ENCODE measurements at places on chromosomes 16 and 17.
A peak's percentile ranks its signal among the peaks of the same experiment; 100 is the strongest.

DNA sequence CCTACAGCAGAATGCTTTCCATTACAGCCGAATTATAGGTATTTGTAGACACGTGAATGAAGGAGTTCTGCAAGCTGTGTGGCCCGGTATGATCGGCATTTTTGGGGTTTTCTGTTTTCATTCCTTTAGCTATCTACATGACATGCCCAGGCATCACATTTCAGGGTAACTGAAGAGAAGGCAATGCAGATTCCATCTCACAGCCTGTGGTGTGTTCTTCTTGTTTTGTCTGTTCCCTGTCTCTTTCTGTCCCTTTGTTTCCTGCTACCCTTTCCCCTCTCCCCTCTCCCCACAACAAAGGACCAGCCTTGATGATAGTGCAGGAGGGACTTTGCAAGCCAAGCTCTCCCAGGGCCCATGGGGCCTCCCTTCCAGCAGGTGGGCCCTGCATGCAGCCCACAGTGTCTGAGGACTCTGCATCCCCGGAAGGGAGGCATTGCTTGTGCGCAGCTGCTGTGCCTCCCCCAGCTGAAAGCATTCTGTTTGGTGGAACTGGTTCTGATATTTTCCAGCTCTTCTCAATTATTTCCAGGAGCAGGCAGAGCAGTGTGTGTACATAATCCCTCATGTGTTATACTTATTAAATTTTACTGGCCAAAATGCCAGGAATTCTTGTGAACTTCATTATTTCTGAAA lies 207.4 kb downstream of the RPTOR start:
- no peak for DNase-seq

DNA sequence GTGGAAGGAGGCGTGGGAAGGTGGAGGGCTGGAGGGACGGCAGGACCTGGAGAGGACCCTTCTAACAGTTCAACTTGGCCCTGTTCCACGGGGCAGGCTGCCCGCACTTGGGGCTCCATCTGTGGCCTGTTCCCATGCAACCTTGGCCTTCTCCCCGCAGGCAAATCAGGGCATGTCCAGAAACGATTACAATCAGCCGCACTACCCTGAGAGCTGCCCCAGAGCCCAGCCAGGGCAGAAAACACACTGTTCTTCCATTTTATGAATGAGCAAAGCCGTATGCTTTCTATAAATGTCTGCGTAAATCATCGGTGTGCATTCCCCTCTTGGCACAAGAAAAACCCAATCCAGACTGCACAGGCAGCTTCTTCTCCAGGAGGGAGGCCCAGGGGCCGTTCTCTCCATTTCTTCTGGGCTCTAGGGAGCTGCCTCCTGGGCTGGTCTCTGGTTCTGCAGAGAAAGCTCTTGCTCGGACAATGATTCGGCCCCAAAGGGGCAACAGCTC lies 228.7 kb downstream of the SOX9 start:
- DNase-seq, result no peak

- no peak for DNase-seq
Observed at GRCh38 chr17:4955091-4955490, 4.2 kb downstream of the ENO3 start.

DNA sequence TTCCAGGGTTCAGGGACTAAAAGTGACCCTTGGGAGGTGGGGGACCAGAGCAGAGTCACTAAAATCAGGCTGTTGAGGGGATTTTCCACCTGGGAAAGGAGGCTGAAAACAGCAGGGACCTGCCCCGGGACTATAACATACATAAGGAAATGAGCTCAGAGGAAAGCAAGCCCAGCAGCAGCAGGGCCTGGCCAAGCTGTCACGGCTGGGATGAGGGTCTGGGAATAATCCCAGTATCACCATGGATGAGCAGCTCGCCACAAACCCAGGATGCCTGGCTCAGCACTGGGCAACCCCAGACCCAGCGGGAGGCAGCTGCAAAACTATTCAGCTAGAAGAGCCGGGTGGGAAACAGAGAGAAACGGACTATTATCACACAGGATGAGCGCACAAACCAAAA lies 72.4 kb downstream of the RPH3AL start:
- no peak for DNase-seq

- no peak for DNase-seq
Observed at GRCh38 chr17:74872313-74873036, at the start of gene FDXR. Gene FDXR (minus strand): TSS chr17:74872994. CDS start chr17:74872944, 50 bp downstream.

DNA sequence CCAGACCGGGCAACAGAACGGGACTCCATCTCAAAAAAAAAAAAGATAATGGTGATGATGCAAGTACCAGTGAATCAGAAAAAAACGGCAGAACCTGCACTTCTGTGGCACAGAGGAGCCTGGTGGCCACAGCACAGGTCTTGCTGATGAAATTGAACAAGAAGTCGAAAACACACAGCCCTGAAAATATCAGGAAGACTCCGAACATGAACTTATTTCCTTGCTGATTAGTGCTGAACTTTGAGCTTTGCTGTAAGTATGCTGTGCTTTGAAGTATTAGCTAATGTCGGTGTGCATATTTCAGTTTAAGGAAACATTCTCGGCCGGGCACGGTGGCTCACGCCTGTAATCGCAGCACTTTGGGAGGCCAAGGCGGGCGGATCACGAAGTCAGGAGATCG lies 10.9 kb upstream of the MYO15B start:
- no peak for DNase-seq

DNA sequence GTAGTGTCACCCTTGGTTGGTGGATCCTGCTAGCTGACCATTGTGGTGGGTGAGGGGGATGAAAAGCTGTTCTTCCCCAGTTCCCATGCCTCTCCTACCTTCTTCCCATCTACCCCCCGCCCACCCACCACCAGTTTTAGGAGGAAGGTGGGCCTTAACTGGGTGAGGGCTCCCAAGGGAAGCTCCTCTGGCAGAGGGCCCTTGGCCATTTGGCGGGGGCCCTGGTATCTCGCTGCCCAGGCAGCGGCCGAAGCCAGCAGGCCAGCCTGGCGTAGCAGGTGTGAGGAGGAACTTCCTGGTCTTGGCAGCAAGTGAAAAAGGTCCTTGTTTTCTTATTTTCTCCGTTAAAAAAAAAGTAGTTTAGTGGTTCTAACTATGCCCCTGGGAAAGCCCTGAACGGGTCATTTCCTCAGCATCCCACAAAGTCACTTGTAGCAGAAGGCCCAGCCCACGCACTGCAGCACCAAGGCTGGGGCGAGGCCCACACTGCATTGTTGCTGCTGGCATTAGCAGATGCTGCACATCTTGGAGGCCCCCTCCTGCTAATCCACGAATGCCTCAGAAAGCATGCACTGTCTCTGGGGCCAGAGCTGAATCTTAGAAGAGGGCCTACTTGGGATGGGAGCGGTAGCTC lies 72.5 kb downstream of the MPRIP start:
- DNase-seq, result no peak

- DNase-seq, result no peak
Observed at GRCh38 chr16:66474750-66475199, 47.7 kb downstream of the BEAN1 start.

GRCh38 chr16:69131167-69131838 lies 1.1 kb downstream of the CHTF8 start:
- DNase-seq, result no peak

DNA sequence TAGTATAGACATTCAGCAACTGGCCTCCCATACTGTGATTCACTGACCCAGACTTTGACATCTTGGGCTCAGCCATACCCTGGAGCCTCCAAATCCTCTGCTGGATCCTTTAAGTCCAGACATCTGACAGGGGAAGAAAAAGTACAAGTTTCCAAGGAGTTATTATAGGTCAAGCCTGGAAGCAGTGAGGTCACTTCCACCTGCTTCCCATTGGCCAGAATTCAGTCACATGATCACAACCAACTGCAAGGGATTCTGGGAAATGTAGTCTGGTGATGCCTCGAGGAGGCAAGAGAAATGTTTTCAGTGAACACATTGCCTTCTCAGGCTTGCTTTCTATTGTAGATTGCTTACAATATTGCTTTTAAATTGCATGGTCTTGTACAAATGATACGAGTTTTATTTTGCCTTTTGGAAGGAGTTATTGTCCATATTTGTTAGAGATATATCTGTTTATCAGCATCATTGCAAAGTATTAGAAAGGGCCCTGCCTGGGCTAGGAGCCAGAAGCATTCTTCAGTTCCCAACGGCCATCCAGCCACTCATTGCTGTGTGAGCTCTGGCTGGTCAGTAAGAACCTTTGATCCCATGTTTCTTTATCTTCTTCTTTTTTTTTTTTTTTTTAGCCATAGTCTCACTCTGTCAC lies 696.9 kb downstream of the WWOX start:
- DNase-seq, result no peak

DNA sequence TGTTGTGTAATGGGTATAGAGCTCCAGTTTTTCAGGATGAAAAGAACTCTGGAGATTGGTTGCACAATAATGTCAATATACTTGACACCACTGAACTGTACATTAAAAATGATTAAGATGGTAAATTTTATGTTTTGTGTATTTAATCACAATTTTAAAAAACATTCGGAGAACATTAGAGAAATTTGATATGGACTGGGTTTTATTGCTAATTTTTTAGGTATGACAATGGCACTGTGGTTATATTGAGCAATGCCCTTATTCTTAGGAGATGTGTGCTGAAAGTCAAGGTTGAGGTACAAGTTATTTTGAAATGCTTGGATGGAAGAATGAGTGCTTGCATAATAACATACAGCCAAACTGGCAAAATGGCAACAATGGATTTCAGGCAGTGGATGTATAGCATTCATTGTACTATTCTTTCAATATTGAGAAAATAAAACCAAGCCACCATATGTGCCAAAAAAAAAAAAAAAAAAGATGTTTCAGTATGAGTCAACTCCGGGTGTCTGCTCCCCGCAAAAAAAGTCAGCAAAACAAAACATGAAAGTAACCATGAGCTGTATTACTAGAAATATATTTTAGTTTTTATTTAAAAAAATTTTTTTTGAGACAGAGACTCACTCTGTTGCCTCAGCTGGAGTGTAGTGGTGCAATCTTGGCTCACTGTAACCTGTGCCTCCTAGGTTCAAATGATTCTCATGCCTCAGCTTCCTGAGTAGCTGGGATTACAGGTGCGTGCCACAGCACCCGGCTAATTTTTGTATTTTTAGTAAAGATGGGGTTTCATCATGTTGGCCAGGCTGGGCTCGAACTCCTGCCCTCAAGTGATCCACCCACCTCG lies 19.8 kb downstream of the HOXB1 start:
- DNase-seq, result peak; percentile 79

DNA sequence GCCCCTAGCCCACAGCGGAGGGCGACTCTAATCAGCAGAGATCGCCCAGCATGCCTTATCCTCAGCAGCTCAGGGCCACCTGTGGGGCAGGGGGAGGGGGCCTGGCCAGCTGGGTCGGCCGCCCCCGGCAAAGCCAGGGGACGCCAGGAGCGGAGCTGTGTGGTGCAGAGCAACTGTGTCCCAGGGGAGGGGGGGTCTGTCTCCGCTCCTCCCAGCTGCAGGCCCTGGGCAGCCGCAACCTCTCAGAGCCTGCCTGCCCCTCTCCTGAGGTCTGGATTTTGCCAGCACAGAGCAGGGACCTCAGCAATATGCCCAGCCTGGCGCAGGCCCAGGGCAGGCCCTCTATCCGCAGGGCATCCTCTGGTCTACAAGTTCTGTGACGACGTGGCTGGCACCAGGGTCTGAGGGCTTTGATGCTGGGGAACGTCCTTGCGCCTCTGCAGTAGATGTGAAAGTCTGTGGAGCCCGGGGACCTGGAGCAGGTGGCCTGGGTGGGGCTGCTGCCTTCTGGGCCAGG lies 36.5 kb upstream of the SLC38A10 start:
- no peak for DNase-seq

DNA sequence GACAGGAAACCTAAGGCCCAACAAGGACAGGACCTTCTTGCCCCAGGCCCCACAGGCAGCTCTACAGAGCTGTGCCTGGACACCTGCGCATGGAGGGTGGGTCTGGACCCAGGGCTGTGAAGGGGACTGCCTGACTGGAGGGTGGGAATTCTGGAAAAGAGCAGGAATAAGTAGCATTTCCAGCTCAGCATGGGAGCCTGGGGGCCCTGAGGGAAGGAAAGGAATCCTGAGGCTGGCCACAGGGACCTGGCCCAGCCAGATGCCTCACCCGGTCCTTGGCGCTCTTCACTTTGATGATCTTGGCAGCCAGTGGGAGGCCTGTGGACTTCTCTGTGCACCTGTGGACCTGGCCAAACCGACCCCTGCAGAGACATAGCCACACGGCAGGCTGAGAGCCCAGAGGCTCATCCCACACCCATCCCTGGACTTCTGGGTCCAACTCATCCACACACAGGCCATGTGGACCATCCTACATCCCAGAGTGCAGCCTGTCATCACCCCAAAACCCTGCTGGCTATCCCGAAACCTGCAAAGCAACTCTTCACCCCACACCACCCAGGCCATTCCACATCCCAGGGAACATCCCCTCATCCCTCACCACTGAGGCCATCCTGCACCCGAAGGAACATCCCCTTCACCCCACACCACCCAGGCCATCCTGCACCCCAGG lies 18.7 kb downstream of the MYLK3 start:
- DNase-seq, result no peak

DNA sequence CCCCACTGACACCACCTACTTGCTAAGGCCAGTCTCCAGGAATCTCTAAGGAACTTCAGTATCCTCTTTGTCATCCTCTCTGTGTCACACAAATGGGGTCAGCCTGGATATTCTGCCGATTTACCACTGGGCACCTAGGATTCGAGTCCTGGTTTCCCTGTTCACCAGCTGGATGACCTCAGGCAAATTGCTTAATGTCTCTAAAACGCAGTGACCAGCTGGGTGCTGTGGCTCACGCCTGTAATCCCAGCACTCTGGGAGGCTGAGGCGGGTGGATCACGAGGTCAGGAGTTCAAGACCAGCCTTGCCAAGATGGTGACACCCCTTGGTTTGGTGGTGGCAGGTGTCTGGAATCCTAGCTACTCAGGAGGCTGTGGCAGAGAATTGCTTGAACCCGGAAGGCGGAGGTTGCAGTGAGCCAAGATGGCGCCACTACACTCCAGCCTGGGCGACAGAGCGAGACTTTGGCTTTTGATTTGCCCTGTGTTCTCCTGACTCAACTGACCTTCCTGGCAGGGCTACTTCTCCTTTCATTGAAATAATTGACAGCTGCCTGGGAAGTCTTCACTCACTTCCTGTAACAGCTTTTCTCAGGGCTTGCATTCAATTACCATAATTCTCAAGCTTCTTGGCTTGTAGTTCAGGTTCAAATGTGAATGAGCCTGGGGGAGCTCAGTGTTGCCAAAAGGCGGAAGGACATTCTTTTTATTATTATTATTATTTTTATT lies 15.4 kb downstream of the SYCE1L start:
- no peak for DNase-seq

DNA sequence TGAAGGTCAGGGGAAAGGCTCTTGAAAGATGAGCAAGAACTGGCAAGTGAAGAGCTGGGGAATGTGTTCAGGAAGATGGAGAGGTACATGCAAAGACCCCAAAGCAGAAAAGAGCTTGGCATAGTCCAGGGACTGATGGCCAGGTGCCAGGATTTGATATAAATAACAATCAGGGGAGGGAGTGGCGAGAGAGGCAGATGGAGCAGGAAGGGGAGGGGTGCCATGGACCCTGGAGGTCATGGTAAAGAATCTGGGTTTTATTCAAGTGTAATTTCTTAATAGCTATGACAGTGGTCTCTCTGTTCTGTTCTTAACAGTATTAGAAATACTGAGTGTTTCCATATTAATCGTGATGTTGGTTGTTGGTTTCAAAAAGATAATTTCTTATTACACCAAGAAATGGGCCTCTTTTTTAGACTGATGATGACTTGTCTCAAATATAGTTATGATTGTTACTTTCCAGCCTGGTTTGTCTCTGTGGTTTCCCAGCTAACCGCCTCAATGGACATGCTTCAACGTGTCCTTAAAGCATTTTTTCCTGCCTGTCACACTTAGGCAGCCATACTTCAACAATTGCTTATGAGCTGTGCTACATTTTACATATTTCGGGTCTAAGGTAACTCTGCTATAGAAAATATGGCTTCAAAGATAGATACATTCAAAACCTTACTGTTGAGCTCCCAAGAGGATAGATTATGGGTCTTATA lies 49.4 kb downstream of the MYH10 start:
- no peak for DNase-seq

- no peak for DNase-seq
Observed at GRCh38 chr17:69500911-69501429, 86.5 kb downstream of the MAP2K6 start.

Measured in skeletal muscle cell (primary cell).